ENCODE measurements at places on chromosomes 3 and 15. TPM values are rescaled to one million over a fixed set of nuclear protein-coding genes. Genes with fewer than 3 reads are reported as not detected.

GRCh38 chr15:93250209-93250608, 161.2 kb upstream of the RGMA start:
- DNase-seq, result no peak

Gene NCKIPSD
- 14.3 TPM for total RNA-seq

GRCh38 chr3:38516669-38517068, 20.5 kb downstream of the EXOG start:
- peak; percentile 64 for DNase-seq

GRCh38 chr3:127352612-127353011, 64.8 kb upstream of the PRR20G start:
- DNase-seq, result no peak

Gene TMEM212
- not detected for total RNA-seq

DNA sequence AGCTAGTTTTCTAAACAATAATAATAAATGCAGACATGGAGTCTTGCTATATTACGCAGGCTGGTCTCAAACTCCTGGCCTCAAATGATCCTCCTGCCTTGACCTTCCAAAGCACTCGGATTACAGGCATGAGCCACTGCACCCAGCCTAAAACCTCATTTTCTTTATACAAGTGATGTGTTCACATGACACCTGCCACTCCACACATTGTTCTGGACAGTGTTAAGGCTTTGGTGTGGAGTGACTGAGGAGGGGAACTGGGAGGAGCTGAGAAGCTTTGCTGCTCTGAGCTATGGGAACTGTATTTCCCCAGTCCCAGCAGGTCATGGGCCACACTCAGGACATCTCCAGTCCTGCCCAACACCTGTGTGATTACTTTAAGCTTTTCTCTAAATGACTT, 380.0 kb downstream of the LRTM1 start:
- no peak for DNase-seq

DNA sequence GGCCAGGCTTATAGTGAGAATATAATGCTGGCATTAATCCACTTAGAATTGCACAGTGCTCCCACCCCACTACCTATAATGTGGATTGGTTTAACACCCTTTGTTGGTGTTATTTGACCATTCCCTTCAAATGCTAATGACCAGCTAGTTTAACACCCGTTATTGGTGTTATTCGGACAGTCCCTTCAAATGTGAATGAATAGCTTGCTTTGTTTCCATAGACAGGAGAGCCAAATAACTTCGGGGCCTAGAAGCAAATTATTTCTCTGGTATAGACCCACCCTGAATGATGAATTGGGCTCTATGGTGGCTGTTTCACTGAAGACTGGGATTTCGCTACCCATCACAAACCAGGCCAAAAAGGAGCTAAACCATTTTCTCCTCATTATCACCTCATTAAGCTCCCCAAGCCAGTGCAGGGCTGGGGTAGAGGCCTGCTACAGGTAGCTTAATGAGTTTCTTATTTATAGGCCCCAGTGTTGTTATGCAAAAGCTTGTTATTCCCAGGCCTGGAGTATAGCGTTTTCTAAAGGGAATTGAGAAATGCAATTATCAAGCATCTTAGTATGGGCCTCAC, 494.1 kb upstream of the DPH6 start:
- no peak for DNase-seq

DNA sequence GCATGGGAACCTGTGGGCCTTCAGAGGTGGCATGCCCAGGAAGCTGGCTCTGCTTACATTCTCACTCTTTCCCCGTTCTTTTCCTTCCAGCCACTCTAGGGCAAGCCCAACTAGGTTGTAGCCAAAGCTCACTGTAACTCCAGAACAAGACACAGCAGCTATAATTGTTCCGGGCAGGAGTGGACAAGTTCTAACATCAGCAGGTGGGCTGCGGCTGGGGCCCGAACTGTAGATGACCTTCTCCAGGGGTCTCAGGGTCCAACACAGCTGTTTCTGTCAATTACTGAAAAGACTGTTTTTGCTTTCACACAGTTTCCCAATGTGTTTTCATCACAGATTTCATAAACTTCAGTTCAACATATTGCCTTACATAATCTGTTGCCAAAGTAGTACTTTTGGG, 11.5 kb downstream of the RASGRP1 start:
- DNase-seq, result no peak

Gene SYNM
- 0.26 TPM for total RNA-seq

DNA sequence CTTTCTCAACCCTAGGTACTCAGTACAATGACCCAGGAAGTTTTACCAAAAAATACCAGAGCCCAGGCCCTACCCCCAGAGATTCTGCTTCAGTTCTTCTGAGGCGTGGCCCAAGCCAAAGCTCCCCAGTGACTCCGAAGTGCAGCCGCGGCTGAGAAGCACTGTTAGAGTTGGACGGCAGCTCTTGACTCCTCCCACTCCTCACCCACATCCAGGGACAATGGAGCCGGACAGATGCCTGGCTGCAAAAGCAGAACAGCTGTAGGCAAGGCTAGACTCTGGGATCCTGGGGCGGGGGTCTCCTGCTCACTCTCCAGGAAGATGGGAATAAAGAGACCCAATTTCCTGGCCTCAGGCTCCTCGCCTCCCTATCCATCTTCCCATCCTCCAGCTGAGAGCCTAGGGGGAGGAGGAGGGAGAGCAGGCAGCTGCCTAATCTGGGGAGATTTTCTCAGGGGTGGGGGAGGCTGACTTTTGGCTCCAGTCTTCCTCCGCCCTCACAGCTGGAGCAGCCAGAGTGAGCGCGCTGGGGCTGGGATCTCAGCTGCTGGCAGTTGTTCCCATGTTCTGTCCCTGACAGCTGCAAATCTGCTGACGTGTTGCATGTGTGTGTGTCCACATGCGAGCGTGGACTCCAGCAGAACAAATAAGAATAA, 223.8 kb downstream of the OPA1 start:
- DNase-seq, result no peak

Gene CAPN3
- 2.1 TPM for total RNA-seq

DNA sequence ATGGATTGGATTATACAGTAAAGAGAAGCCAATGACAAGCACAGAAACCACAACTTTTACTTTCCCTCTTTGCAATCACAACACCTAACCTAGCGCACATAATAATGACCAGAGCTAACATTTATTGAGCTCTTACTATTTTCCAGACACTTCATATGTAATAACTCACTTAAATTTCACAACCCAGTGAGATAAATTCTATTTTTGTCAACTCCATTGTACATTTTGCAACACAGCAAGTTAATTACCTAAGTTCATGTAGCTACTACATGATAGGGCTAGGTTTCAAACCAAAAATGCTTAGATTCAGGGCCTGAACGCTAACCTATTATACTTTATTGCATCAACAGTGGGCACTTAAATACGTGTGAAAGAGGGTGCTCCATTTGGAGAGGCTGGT, 89.5 kb downstream of the GADL1 start:
- no peak for DNase-seq

Gene MUC20
- 6.8 TPM for total RNA-seq

DNA sequence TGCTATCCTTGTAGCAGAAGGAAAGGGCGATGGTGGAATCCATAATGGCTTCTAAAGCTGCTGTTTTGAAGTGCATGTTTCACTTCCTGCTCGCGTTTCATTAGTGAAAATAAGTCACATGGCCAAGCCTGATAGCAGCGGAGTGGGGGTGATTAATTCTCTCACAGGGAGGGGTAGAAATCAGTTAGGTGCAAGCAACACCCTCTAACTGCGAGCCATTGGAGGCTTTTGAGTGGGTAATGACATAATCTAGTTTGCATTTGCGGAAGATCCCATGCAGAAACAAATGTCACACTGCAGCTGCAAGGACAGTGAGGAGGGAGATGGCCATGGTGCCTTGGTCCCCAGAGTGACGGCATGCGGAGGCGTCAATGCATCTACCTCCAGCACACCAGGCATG, 41.1 kb downstream of the CACNA2D3 start:
- no peak for DNase-seq

- DNase-seq, result no peak
Observed at GRCh38 chr3:56725175-56725574, 42.1 kb upstream of the TASOR start.
